ENCODE measurements at places on chromosomes 2 and 18. TPM values are rescaled to one million over a fixed set of nuclear protein-coding genes. Genes with fewer than 3 reads are reported as not detected.

GRCh38 chr2:142974288-142975024, 97.0 kb downstream of the KYNU start:
- peak; percentile 84 for DNase-seq

GRCh38 chr2:5945742-5946141, 253.6 kb downstream of the SOX11 start:
- no peak for DNase-seq

DNA sequence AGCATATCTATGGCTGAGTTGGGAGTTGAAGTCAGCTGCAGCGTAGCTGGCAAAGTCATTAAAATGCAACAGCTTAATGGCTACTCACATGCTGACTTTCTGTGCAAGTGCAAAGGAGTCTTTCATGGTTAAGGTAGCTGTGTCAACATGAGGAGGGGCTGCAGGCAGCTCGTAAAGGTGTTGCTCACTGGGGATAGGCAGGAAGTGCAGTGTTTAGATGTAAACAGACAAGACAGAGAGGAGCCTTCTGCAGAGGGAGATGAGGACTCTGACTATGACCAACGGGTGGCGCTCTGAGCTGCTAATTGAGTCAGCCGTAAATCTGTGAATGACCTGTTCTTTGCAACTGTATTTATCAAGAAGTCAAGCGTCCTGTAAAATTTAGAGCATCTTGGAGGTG, 22.3 kb upstream of the CAVIN2 start:
- no peak for DNase-seq

The C2orf80 gene
- polyA plus RNA-seq = not detected

The TMEM178A gene
- 0.17 TPM for polyA plus RNA-seq

The OBSL1 gene
- 30.8 TPM for polyA plus RNA-seq

All from mammary epithelial cell (primary cell).